ENCODE measurements at places on chromosomes 7 and 10. TPM values are rescaled to one million over a fixed set of nuclear protein-coding genes. Genes with fewer than 3 reads are reported as not detected.
A peak's percentile ranks its signal among the peaks of the same experiment; 100 is the strongest.

DNA sequence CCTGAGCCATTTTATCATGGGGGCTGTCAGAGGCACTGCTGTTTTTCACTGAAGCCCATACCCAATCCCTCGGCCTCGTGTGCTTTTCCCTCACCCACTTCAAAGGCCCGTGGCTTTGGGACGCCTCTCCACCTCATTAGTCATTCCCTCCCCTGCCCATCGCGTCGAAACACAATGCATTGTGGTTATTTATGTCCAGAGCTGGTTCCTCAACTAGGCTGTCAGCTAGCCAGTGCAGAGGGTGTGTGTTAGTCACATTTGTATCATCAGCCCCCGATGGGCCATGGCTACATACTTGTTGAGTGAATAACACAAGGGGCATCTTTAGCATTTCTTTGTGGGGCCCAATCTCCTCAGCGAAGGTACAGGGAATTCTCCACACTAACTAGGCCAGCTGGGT lies 3.8 kb upstream of the CRCP start:
- no peak overlapping the region for H3K27ac ChIP-seq
- no peaks in the 10 kb centered on the region for H3K27me3 ChIP-seq
- no peak overlapping the region for H3K4me3 ChIP-seq
- DNase-seq = no peak
- H3K4me1 ChIP-seq = peaks cover 12% of the 10 kb centered on the region
- no peaks in the 10 kb centered on the region for H3K36me3 ChIP-seq

The JAKMIP3 gene
- 0.49 TPM for total RNA-seq

The AFAP1L2 gene
- 29.5 TPM for total RNA-seq

- DNase-seq = no peak
- no peak overlapping the region for H3K4me3 ChIP-seq
- H3K27ac ChIP-seq = peak overlapping the region; percentile 97
- no peaks in the 10 kb centered on the region for H3K27me3 ChIP-seq
These were observed 162.4 kb downstream of the ARID5B start for GRCh38 chr10:62063795-62064472.

DNA sequence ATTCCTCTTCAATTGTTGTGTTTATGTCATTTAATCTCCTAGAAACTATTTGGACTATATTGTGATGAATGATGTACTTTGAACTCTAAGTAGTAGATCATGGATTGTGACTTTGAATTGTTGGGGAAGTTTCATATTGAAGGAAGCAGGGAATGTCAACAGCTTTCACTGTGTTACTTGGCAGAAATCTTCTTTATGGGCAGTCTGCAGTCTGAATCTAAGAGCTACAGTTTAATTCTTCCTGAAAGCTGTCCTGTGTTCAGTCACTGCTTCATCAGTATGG lies 91.6 kb downstream of the PPP1R9A start:
- no peak overlapping the region for H3K4me3 ChIP-seq
- no peaks in the 10 kb centered on the region for H3K36me3 ChIP-seq
- no peak overlapping the region for H3K27ac ChIP-seq
- no peaks in the 10 kb centered on the region for H3K27me3 ChIP-seq
- no peak for DNase-seq

The LOXL4 gene
- 5.2 TPM for total RNA-seq

The FAM25G gene
- total RNA-seq = not detected

- H3K27me3 ChIP-seq = no peaks in the 10 kb centered on the region
- H3K36me3 ChIP-seq = no peaks in the 10 kb centered on the region
- no peak overlapping the region for H3K27ac ChIP-seq
- no peak for DNase-seq
- no peaks in the 10 kb centered on the region for H3K4me1 ChIP-seq
These were observed 370.1 kb upstream of the GALNT17 start for GRCh38 chr7:70761711-70762328.

- DNase-seq = no peak
- H3K27ac ChIP-seq = peak overlapping the region; percentile 48
- no peak overlapping the region for H3K4me3 ChIP-seq
- peaks cover 60% of the 10 kb centered on the region for H3K4me1 ChIP-seq
- no peaks in the 10 kb centered on the region for H3K36me3 ChIP-seq
- no peaks in the 10 kb centered on the region for H3K27me3 ChIP-seq
These were observed 20.0 kb downstream of the GLI3 start for GRCh38 chr7:42217053-42217452.

The ERVW-1 gene
- total RNA-seq = not detected

The NUDT13 gene
- total RNA-seq = 2.9 TPM

DNA sequence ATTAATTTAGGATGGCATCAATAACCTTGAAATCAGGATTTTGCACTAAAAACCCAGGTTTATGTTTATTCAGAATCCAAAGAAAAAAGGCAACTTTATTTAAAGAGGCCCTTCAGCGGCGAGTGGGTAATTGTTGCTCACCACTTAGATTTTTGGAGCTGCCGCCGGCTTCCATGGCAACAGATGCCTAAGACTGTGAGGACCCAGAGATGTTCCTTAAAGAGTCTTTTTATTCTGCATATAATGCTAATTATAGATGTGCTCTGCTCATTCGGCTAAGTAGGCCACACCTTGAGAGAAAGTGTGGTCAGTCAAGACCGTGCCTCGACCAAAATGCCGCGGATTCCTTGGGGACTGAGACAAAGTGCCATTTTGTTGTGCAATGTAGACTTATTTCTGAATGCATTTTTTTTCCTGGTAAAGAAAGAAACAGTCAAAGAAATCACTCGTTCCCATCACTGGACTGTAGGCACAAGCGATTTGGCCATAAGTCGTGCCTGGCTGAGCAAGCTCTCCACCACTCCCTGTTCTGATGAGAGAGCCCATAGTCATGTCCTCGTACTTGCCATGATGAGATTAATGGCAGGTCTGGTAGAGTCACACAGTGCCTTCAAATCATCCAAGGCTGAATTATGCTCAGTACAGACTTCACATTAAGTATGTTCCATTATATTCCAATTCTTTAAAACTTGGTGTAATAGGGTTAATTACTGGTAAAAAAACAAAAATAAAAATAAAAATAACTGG lies 21.4 kb upstream of the MGMT start:
- no peaks in the 10 kb centered on the region for H3K27me3 ChIP-seq
- H3K27ac ChIP-seq = no peak overlapping the region
- no peak overlapping the region for H3K4me3 ChIP-seq
- no peaks in the 10 kb centered on the region for H3K36me3 ChIP-seq

- no peaks in the 10 kb centered on the region for H3K36me3 ChIP-seq
- H3K4me1 ChIP-seq = no peaks in the 10 kb centered on the region
- no peak for DNase-seq
- no peak overlapping the region for H3K4me3 ChIP-seq
- H3K27me3 ChIP-seq = no peaks in the 10 kb centered on the region
These were observed 21.5 kb downstream of the CLDN12 start for GRCh38 chr7:90424720-90425119.

The RBM20 gene
- 5.2 TPM for total RNA-seq

The TAS2R16 gene
- total RNA-seq = not detected

GRCh38 chr10:35194471-35194870 lies 67.8 kb downstream of the CREM start:
- no peaks in the 10 kb centered on the region for H3K36me3 ChIP-seq
- H3K4me1 ChIP-seq = peaks cover 13% of the 10 kb centered on the region
- H3K27ac ChIP-seq = peak overlapping the region; percentile 95
- H3K27me3 ChIP-seq = no peaks in the 10 kb centered on the region

- no peaks in the 10 kb centered on the region for H3K36me3 ChIP-seq
- H3K27me3 ChIP-seq = no peaks in the 10 kb centered on the region
- DNase-seq = no peak
- no peak overlapping the region for H3K4me3 ChIP-seq
These were observed 625.7 kb upstream of the KCND2 start for GRCh38 chr7:119647286-119647685.

GRCh38 chr10:7523656-7524055 lies 112.8 kb upstream of the SFMBT2 start:
- H3K36me3 ChIP-seq = no peaks in the 10 kb centered on the region
- H3K27ac ChIP-seq = no peak overlapping the region
- H3K27me3 ChIP-seq = no peaks in the 10 kb centered on the region
- H3K4me3 ChIP-seq = no peak overlapping the region

DNA sequence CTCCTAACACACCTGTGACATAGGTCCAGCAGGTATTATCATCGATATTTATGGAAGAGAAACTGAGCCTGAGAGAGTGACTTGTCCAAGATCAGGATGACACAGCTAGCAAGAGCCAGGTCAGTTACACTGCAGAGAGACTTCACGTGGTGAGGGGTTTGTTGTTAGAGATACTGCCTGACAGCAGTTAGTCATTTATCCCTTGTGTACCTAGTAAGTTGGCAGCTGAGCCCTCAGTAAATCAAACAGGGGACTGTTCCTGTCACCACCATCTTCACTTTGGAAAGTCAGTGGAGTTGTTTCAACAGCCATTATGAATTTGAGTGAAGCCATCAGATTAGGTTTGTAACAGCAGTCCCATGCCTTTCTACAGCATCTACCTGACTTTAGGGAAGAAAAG lies 87.5 kb upstream of the GATA3 start:
- no peak overlapping the region for H3K27ac ChIP-seq
- H3K27me3 ChIP-seq = no peaks in the 10 kb centered on the region
- H3K36me3 ChIP-seq = peaks cover 10% of the 10 kb centered on the region
- H3K4me3 ChIP-seq = no peak overlapping the region
- no peaks in the 10 kb centered on the region for H3K4me1 ChIP-seq
- no peak for DNase-seq

The IDI2 gene
- total RNA-seq = not detected

The SERPINE1 gene
- 14.7 TPM for total RNA-seq

GRCh38 chr10:47296156-47296894 lies 3.7 kb upstream of the GDF10 start:
- H3K4me1 ChIP-seq = peaks cover 24% of the 10 kb centered on the region
- peak overlapping the region; percentile 5 for H3K27ac ChIP-seq
- no peaks in the 10 kb centered on the region for H3K36me3 ChIP-seq
- no peak for DNase-seq
- no peaks in the 10 kb centered on the region for H3K27me3 ChIP-seq

GRCh38 chr7:69398986-69399385 lies 199.3 kb upstream of the AUTS2 start:
- H3K4me3 ChIP-seq = no peak overlapping the region
- no peaks in the 10 kb centered on the region for H3K27me3 ChIP-seq
- no peak for DNase-seq
- H3K4me1 ChIP-seq = peaks cover 8% of the 10 kb centered on the region
- H3K36me3 ChIP-seq = no peaks in the 10 kb centered on the region

DNA sequence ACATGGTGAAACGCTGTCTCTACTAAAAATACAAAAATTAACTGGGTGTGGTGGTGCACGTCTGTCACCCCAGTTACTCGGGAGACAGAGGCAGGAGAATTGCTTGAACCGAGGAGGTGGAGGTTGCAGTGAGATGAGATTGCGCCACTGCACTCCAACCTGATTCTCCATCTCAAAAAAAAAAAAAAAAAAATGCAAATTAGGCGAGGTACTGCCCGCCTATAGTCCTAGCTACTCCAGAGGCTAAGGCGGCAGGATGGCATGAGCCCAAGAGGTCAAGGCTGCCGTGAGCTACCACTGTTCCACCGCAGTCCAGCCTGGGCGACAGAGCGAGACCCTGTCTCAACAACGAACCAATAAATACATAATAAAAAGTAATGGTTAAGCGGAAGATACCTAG lies 1.1 kb upstream of the EIF4H start:
- no peak for DNase-seq
- peak overlapping the region; percentile 60 for H3K4me3 ChIP-seq
- H3K27ac ChIP-seq = peak overlapping the region; percentile 96
- H3K27me3 ChIP-seq = no peaks in the 10 kb centered on the region
- peaks cover 48% of the 10 kb centered on the region for H3K4me1 ChIP-seq
- no peaks in the 10 kb centered on the region for H3K36me3 ChIP-seq

The HOXA10 gene
- total RNA-seq = 19.2 TPM

The GNAT3 gene
- not detected for total RNA-seq

Measured in vagina (tissue), 2 donors.